NCI-H1417 (cell line): ENCODE measurements at places on chromosomes 3 and 15.

DNA sequence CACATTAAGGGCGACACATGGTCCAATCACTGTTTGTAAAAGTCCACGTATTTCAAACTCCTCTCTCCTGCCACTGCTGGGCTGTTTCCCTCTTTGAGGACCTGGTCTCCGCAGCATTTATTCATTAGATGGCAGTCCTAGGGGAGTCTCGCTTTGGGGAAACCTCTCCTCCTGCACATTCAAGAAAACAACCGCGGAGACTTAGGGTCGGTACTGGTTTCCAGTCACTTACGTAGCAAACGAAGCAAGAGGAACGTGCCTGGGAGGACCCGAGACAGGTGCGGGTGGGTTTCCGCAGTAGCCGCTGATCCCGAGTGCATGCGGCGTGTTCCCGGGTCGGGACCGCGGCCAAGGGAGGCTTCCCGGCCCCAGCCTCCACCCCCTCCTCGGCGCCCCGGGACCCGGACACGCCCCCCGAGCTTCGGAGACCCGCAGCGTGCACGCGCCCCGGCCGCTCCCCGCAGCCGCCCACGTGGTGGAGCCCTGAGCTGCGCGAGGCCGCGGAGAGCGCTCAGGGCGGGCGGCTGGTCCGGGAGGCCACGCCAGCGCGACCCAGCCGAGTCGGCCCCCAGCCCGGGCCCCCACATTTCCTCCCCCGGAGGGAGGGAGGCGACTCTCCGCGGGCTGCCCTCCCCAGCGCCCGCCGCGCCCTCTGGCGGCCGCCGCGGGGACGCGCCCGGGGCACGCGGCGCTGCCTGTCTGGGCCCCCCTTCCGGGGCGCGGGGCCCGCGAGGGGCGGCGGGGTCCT lies 1.1 kb upstream of the IGF1R start:
- DNase-seq: peak; percentile 92

DNA sequence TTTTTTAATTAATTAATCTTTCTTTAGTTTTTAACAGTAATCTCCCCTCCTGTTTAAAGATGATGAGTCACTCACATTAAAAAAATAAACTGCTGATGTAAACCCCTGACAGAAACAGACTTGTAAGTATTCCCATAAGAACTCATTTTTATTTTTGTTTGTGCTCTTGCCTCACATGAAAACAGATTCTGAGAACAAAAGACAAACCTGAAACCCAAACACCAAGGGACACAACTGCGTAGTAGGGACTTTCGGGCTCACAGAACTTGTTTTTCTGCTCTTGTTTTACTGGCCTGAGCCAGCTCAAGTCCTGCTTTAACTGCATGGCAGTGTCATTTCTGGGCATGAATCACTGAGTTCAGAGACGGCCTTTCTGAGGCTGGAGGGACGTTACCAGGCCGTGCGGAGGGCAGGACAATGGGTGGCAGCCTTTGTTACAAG lies 600.8 kb downstream of the FOXP1 start:
- DNase-seq: no peak

DNA sequence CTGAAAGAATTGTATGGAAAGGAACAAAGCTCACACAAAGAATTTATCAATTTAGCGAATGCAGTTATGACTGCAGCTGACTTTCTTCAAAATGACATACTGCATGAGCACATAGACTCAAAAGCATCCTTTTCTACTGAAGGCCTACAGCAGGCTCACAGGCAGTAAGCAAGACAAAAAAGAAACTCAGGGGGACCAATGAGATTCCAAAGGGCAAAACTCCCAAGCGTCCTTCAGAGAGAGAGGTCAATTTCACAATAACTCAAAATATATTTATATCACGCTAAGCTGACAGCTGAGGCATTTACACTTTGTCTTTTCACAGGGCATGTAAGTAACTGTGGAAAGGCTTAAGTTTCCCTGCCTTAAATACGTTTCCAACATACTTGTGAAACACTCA lies 427.9 kb upstream of the RASGRP1 start:
- DNase-seq: no peak

DNA sequence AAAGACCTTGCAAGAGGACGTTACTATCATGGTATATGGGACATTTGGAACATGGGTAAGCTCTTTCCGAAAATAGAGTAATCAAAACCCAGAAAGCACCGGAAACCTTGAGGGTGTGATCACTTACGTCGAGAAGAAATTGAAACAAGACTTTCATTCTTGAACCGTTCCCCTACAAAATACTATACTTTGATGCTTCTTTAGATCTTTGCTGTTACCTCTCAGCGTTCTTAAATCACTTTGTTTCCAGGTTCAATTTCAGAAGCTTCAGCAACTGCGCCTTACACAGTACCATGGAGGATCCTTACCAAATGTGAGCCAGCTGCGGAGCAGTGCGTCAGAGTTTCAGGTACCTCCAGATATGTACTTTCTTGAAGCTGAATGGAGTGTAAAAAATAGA lies 10.1 kb downstream of the CRTC3 start:
- no peak for DNase-seq
